Naive thymus-derived CD4-positive, alpha-beta T cell (primary cell): ENCODE measurements at places on chromosomes 1 and 21. TPM values are rescaled to one million over a fixed set of nuclear protein-coding genes. Genes with fewer than 3 reads are reported as not detected.

Gene ITLN2
- polyA plus RNA-seq, result not detected

- no peak for DNase-seq
- H3K36me3 ChIP-seq, result no peaks in the 10 kb centered on the region
- H3K4me1 ChIP-seq, result peaks cover 17% of the 10 kb centered on the region
- no peak overlapping the region for H3K27ac ChIP-seq
- H3K27me3 ChIP-seq, result no peaks in the 10 kb centered on the region
Measured at GRCh38 chr1:2891923-2892448, 90.5 kb upstream of the TTC34 start.

DNA sequence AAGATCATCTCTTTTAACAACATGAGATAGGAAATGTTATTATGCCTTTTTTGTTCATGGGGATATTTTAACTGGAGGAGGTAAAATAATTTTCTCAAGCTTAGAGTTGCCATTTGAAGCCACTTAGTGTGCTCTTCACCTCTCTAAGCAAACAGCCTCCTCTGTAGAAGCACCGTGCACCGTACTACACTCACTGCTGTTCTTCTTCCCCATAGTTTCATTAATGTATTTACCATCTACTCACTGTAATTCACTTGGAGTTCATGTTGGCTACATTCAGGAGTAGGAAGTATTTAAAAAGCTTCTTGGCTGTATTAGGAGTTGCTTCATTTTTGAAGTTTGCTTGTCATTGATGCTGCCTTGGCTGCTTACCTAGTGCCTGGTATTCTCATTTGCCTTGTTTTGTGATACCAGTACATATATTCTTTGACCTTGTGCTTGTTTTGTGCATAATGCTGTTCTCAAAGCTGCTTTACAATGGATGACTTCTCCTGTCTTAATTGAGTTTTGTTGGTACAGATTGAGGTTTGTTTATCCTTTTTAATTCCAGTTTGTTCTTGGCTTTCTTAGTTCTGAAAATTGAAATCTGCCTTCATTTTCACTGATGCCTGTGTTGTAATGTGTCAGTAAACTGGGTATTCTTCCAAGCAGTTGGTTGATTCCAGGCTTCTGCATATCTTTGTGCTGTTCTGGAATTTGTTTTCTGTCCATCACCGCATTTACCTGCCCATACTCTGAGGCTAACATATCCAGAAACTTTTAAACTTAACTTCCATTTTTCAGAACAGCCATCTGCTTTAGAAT, 240.4 kb downstream of the HMCN1 start:
- H3K4me3 ChIP-seq, result no peak overlapping the region
- no peak overlapping the region for H3K27ac ChIP-seq
- H3K36me3 ChIP-seq, result no peaks in the 10 kb centered on the region

DNA sequence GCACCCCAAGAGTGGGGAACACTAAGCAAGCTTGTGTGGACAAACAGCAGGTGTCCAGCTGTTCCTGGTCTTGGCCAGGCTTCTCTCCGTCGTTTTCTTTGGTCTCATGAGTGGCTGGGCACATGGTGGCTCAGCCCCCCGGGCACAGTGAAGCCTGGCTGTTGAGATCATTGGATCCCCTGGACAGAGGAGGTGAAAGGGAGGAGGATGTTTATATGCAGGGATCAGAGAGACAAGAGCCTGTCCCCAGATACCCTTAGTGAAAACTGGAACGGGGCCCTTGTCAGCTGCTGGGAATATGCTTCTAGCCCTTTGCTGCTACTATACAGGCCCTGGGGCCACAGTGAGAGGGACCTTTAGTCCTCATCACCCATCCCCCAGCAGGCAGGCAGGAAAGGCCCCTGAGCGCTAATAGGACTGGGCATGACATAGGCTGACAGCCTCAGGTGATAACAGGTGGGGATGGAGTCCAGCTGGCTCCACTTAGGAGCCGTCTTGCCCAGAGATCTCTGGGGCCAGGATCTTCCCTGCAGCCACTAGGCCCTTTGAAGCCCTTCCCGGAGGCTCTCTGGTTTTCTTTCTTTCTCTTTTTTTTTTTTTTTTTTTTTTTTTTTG, 16.4 kb downstream of the EPHA8 start:
- no peak overlapping the region for H3K27ac ChIP-seq
- H3K4me1 ChIP-seq, result no peaks in the 10 kb centered on the region
- no peak overlapping the region for H3K4me3 ChIP-seq
- DNase-seq, result no peak

DNA sequence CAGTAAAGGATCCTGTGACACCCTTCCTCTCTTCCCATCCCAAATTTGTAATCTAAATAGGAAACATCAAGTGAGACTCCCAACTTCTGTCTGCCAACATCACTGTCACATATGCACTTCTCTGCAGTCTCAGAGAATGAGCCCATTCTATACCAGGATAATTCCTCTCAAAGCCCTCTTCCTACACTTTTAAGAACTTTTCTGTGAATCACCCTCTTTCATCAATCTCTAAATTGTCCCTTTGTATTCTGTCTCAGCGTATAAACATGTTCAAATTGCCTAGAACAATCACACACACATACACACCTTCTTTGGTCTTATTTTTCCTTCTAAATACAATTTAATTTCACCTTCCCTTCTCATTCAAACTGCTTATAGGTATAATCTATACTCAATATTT, 111.8 kb downstream of the PTBP2 start:
- no peaks in the 10 kb centered on the region for H3K27me3 ChIP-seq
- no peak for DNase-seq
- H3K27ac ChIP-seq, result no peak overlapping the region
- H3K4me1 ChIP-seq, result no peaks in the 10 kb centered on the region
- no peak overlapping the region for H3K4me3 ChIP-seq
